Glomerular endothelial cell (primary cell): ENCODE measurements at places on chromosomes 6 and 20.

DNA sequence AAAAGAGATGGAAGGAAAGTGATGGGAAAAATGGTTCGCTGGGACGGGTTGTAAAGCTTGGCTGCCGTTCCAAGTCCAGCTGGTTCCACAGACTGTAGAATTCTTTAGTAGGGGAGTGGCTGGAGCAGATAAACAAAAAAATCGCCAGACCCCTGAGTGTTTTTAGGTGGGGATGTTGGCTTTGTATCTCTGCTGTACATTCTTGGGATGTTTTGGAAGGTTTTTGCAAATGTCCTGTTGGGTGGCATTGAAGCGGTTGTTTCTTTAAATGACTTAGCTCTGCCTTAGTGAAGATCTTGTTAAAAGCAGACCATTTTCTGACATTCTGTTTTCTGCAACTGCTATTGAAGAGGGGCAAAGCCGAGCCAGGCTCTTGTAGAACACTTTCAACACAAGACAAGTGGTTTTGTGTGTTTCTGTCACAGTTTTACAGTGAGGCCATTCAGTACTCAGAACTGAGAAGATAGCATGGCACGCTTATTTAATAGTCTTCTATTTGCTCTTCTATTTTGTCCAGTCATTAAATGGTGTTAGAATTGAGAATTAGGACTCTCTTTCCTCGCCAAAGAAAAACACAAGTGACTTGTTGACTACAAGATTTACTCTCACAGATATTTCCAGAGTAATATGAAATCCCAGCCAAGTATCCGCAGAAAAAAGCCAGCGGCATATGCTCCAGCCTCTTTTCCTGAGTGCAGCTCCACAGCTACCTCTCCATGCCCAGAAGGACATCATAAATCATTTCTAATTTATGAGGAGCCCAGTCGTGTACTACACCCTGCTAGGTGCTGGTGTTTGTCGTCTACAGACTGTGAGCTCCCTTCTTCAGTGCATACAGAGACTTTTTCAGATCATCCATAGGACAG is 65.8 kb downstream of the PHACTR2 start:
- no peak for DNase-seq

- no peak for DNase-seq
Measured at GRCh38 chr20:54379893-54380584, 95.4 kb upstream of the DOK5 start.

DNA sequence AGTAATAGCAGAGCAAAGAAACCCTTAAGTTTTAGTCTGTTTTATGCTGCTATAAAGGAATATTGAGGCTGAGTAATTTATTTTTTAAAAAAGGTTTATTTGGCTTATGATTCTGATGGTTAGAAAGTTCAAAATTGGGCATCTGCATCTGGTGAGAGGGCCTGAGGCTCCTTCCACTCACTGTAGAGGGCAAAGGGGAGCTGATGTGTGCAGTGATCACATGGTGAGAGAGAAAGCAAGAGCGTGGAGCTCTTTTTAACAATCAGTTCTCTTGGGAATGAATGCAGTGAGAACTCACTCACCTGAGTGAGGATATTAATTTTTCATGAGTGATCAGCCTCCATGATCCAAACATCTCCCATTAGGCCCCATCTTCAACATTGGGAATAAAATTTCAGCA is 36.4 kb upstream of the SAMD3 start:
- DNase-seq = no peak

DNA sequence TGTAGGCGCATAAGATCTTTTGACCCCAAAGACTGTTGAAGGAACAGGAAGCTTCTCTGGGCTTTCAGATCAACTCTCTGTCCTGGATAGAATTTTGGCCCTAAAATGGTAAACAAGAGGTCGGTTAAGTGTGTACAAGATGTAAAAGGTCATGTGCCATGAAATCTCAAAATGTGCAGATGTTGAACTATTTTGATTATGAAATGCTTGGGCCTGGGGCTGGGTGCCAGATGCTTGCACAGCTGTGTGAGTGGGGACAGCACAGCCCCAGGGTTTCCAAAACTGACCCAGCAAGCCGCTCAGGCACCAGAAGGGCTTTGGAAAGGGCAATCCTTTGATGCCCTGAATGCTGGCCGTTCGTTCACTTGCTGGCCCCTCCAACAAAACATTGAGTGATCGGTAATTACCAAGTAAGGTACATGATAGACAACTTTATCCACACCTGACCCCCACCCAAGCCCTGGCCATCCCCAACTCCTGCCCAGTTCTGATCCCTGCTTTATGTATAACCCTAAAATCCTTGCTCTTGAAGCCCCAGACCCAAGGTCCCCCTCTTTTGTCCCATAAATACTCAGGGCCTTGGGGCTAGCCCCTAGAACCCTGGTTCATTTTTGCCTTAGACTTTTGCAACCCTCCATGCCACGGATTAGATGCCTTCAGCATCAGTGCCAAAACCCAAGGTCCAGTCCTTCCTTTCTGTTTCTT is 1.9 kb downstream of the TMEM239 start:
- no peak for DNase-seq

- no peak for DNase-seq
Measured at GRCh38 chr20:50259705-50260478, 69.3 kb downstream of the CEBPB start.

DNA sequence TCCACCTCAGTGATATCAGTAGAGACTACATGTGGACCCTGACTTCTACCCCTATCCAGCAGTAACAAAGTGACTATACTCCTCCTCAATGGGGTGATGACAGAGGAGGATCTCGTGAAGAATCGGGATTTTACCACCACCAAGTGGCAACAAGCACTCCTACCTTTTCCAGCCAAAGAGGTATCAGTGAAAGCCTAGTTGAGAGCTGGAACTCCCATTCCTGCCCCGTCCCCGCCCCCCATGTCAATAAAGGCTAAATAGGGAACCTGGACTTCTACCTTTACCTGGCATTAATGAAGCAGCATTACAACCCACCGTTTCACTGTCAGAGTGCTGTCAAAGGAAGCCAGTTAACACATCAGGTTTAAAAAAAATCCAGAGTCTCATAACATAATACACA is 45.3 kb downstream of the RNF24 start:
- DNase-seq = no peak
